ENCODE measurements at places on chromosomes 7 and 10. TPM values are rescaled to one million over a fixed set of nuclear protein-coding genes. Genes with fewer than 3 reads are reported as not detected.

The ZNF365 gene
- total RNA-seq = 9.0 TPM

The VSTM2A gene
- total RNA-seq = not detected

The OR2A12 gene
- not detected for total RNA-seq

The GNG11 gene
- 63.4 TPM for total RNA-seq

The CFAP69 gene
- 4.4 TPM for total RNA-seq

The PTPRN2 gene
- total RNA-seq = 0.11 TPM

The OPN1SW gene
- total RNA-seq = not detected

The FAM25C gene
- not detected for total RNA-seq

The SSC4D gene
- 0.55 TPM for total RNA-seq

The CDHR3 gene
- total RNA-seq = 4.0 TPM

The SH2D4B gene
- not detected for total RNA-seq

The HOXA6 gene
- 1.7 TPM for total RNA-seq

The KIAA1549 gene
- 1.5 TPM for total RNA-seq

The HOXA3 gene
- 1.2 TPM for total RNA-seq

The SPDYE6 gene
- total RNA-seq = not detected

The BTBD16 gene
- total RNA-seq = not detected

The FZD1 gene
- 18.7 TPM for total RNA-seq

The LRGUK gene
- total RNA-seq = 0.12 TPM

The SPDYE2 gene
- total RNA-seq = not detected

The SLC29A4 gene
- 3.6 TPM for total RNA-seq

The CFAP43 gene
- total RNA-seq = 0.11 TPM

The CRHR2 gene
- not detected for total RNA-seq

The LHFPL3 gene
- total RNA-seq = 0.12 TPM

The SBDS gene
- 94.7 TPM for total RNA-seq

The SFTPA2 gene
- total RNA-seq = not detected

The AKR1D1 gene
- total RNA-seq = not detected

The LOXL4 gene
- total RNA-seq = 129 TPM

The SMNDC1 gene
- total RNA-seq = 12.5 TPM

The SUN3 gene
- total RNA-seq = not detected

The NXPH1 gene
- total RNA-seq = not detected

The ASZ1 gene
- total RNA-seq = not detected
